Activated naive CD4-positive, alpha-beta T cell treated with anti-CD3 and anti-CD28 coated beads, Interleukin-2, amount 10 ng/mL, durations not matched to agents 7 days and 5 days (primary cell): ENCODE measurements at places on chromosomes 5 and 9.

GRCh38 chr5:93583768-93584595 lies 960 bp downstream of the NR2F1 start:
- peak; percentile 47 for DNase-seq

GRCh38 chr5:93723681-93724080 lies 17.7 kb downstream of the POU5F2 start:
- DNase-seq, result no peak

- peak; percentile 13 for DNase-seq
Measured at GRCh38 chr9:134966697-134967546, 49.2 kb upstream of the FCN1 start.

DNA sequence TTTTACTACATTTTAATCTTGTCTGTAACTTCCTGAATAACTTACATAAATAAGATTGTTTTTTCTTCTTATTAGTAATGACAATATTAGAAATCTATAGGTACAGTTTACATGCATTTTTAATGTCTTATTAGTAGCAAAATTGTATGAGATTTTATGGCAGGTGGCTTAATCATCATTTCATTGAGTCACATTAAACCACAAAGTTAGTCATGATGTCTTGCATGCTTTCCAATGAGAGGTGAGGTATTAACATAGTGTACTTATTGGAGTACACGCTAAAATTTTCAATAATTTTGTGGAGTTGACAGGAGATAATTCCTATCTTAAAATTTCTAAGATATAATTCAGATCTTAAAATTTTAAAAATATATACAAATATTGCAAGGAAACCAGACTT lies 989.6 kb upstream of the ARRDC3 start:
- no peak for DNase-seq

GRCh38 chr9:132283165-132283564 lies 71.6 kb downstream of the SETX start:
- no peak for DNase-seq

DNA sequence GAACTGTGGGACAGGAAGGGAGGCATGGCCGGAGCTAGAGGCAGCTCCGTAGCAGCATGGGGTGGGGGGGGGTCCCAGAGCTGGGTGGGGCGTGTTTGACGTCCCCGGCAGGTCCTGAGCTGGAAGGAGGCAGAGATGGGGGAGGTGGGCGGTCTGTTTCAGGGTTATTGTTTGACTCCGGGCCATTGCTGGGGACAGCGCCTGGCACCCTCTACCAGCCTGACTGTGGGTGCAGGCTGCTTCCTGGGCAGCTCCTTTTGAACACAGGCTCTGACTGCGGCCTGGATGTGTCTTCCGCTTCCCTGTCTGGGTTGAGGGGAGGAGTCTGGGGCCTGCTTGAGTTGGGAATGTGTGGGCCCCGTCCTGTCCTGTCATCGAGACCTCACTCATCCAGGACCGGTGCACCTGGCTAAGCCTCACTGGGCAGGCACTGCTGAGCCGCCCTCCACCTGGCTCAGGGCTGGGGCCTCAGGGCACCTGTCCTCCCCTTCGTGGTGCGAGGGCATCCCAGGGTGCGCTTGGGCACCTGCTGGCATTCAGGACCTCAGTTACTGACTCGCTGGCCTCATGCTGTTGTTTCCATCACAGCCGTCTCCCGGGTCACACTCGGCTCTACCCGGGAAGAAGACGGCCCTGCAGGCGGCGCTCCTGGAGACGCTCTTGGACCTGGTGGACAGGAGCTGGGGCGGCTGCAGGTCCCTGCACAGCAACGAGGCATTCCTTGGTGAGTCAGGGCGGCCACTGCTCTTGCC lies 26.5 kb downstream of the CEP72 start:
- DNase-seq, result no peak

GRCh38 chr5:158640593-158640980 lies 459.1 kb downstream of the EBF1 start:
- no peak for DNase-seq

DNA sequence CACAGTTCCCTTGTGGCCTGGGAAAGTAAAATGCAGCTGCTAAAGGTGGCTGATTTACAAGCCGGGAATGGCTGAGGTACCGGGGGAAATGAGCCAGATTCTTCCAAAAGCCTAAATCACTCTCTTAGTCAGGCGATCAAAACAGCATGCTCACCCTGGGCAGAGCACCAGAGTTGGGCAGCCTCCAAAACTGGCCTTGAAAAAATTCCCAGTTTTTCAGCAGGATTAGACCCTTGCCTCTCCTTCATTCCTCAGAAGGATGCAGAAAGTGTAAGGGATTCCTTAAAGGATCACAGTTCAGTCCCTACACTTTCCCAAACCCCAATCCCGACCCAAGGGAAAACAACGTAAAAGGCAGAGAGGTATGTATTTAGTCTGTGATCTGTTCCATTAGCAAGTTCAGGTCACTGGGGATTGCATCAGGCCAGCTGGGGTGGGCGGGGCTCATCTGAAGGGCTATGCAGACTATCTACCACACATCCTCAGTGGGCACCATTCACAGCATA lies 16.9 kb downstream of the TMEM174 start:
- DNase-seq, result no peak

DNA sequence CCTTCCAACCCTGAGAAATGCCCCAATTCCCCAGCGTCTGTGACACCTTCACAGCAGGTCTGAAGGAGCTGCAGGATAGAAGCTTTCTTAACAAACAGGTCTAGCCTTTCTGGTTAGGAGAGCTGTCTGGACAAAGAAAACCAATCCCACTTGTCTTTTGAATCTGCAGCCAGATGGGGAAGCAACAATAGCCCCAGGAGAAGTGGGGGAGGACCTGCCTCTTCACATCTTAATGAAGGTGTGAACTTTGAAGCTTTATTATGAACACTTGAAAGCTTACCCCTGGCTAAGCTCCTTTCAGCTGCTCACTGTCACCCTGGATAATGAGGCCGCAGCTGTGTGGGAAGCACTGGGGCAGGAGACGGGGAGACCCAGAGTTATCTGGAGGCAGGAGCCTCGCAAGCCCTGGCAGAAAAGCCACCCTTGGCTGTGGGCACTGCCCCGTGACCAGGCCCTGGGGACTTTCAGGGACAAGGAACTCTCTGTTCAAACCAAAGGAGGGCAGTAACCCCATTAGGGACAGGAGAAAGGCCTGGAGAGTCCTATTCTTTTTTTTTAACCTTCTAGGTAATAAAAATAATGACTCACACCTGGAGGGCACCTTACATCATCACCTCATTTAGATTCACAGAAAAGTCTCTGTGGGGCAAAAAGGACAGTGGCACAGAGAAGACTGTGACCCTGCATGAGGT lies 151.8 kb upstream of the RAD23B start:
- no peak for DNase-seq

DNA sequence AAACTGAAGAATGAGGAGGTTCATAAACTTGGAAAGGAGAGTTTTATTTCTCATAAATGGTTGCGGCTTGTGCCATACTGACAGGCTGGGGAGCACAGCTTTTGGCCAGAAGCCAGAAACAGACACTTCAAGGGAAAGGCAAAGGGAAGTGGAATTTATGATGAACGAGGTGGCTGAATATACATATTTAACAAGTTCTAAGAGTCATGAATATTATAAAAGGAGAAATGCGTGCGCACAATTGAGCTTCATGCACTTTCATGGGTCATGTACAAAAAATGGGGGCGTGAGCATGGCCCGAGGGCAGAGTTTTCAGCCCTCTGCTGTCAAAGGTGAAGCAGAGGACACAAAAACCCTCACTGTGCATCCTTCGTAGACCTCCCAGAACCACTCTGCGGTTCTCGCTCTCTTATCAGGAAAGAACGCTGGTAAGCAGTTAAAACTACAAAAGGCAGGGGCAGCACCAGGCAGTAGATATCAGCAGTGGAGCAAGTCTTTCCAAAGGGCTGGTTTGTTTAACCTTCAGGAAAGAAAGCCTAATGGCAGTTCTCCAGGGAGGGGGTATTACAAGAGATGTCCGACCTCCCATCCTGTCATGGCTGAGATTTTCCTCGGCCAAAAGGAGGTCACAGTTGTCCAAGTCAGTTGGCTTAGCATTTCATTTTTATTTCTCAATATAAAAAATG lies 29.0 kb downstream of the AUH start:
- DNase-seq, result no peak

GRCh38 chr9:69001921-69002320 lies 12.0 kb downstream of the PRKACG start:
- no peak for DNase-seq

DNA sequence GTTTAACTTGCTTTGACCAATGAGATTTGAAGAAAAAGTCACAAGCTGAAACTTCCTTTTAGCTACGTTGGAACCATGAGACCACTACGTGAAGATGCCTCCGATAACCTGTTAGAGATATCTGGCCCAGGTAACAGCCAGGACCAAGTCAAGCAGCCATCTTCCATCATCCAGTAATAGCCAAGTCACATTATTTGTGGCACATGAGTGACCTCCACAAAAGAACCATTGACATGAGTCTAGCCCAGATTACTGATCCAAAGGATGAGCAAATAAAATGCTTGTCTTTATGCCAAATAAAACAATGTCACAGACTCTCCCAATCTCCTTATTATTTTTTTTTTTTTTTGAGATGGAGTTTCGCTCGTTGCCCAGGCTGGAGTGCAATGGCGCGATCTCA lies 1.6 kb downstream of the DEPDC1B start:
- no peak for DNase-seq

DNA sequence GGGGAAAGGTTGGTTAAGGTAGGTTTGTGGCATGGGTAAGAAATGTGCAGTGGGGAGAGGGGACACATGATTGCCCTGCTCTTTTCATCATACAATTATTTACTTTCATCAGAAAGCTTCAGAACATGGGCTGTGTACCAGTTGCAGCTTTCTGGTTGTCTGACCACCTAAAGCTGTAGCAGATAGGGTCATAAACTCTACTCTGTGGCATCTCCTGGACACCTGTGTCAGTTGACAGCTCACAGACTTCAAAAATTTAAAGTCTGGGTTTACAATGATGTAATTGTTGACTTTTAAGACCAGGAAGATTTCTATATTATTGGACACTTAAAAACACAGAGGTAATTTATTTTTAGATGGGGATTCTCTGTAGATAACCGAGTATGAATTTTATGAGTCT lies 222.7 kb upstream of the PRR16 start:
- DNase-seq, result no peak

DNA sequence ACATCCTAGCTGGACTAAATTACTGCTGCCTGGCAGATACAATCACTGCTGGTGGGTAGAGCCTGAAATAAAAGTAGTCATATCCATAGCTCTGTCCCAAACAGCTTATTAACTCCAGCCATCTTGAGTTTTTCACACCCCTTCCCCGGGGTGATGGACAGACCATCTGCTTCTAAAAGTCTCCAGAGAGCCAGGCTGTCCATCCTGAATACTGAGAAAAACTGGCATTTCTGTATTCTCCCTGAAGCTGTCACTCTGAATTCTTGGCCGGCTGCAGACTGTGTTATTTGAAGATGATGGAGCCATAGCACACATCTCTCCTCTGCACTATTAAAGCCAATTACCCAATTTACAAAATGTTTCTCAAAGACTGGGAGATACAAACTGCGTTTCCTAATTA lies 118.6 kb downstream of the GABBR2 start:
- no peak for DNase-seq
